ENCODE measurements at places on chromosomes 12 and 14. TPM values are rescaled to one million over a fixed set of nuclear protein-coding genes. Genes with fewer than 3 reads are reported as not detected.
A peak's percentile ranks its signal among the peaks of the same experiment; 100 is the strongest.

DNA sequence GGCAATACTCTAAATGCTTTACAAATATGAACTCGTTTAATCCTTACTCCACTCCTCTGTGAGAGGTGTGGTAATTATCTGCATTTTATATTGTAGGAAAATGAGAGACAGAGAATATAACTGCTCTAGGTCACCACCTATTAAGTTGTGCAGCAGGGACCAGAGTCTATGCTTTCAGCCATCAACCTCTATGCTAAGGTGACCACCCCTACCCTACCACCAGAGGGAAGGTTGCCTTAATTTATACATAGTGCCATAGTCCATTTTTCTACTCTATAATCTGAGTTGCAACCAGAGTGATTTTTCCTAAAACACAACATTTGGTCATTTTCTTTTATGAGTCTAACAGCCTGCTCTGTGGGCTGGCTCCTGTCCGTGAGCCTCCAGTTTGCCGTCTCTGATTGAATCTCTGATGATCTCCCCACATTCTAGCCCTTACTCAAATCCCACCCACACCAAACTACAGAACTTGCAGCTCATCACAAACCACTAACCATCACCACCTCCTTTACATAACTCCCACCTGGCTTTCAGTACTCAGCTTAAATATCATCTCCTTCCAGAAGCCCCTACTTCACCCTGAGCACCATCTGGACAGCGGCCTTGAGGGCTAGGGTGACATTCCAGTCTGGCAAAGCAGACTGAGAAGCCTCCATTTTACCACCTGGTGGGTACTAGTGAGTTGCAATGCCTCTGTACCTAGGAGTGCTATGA is 126.6 kb downstream of the PPM1H start:
- DNase-seq: no peak

DNA sequence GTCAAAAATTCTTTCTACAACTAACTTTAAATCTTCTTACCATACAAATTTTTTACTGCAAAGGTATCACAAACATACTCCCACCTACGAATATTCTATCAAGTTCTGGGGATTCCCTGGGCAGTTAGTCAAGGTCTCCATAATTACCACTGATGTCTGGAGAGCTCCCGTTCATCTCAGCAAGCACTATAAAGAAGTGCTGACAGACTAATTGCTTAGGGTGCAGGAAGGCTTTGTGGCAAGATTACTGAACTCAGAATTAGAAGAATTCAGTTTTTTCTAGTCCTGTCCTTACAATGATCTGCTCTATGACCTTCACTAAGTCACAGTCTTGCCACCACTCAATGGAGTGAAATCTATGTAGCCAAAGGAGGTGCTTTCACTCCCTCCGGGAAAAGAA is 61.5 kb downstream of the DUSP16 start:
- no peak for DNase-seq

DNA sequence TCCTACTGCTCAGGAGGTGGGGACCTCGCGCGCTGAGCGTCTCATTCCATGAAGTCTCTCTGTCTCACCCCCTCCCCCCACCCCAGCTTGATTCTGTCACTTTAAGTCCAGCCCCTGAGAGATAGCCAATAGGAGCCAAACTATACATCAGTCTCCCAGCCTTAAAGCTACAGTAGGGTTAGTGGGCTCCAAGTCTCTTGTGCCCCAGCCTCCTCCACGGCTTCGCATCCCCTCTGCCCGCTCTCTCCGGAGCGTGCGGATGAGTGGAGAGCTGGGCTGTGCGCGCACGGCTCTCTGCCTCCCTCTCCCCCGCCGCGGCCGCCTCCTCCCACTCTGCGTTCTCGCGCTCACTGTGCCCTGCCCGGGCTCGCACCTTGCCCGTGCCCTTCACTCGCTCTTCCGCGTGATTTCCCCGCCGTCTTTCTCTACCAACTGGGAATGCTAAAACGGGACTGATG is at the start of gene ESRRB:
TSS of gene ESRRB (plus strand) at position 191 of the 458 bp plus-strand sequence. CDS start at position 456, 265 bp downstream.
- DNase-seq: peak; percentile 27

DNA sequence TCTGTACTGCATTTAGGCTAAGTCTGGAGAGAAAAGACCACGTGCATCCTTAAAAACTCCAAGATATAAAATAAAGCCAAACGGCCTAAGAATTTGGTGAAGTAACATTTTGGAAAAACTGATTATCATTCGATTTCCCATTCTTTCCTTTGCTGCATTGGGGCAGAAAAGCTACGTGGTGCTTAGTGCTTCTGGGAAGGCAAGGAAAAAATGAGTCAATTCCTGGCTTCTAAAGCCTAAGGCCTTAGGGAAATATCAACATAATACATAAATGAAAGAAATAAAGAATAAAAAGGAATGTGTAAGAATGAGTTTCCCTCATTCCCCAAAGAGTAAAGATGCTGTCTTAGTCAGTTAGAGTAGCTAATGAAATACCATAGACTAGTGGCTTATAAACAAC is 520.5 kb downstream of the GLT1D1 start:
- no peak for DNase-seq

DNA sequence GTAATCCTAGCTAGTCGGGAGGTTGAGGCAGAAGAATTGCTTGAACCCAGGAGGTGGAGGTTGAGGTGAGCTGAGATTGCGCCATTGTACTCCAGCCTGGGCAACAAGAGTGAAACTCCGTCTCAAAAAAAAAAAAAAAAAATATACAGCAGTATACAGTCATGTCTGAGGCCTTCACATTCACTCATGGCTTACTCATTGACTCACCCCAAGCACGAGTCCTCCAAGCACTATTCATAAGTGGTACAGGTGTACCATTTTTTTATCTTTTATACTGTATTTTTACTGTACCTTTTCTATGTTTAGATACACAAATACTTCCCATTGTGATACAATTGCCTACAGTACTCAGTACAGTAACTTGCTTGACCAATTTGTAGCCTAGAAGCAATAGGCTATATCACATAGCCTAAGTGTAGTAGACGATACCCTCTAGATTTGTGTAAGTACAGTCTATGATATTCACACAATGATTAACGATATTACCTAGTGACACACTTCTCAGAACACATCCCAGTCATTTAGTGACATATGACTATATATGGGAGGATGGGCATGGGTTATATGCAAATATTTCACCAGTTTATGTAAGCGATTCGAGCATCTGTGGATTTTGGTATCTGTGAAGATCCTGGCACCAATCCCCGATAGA is 12.2 kb downstream of the LLPH start:
- no peak for DNase-seq

DNA sequence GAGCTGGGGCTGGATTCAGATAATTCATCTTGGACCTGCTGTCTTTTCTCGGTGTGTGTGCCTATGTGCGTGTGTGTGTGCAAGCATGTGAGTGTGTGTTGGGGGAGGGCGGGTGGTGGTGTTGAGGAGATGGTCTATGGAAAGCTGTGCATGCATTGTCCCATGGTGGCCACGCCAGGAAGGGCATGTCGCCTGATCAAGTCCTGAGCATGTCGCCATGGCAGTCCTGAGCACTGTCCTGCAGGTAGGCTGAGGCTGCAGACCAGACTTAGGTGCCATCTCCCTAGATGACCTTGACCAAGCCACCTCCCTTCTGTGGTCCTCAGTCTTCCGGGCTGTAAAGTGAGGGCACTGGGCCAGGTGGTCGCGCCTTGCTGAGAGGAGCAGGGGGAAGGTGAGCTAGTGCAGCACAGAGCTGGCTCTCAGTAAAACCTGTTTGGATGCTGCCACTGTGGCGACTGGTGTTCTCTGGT is 81.4 kb downstream of the PAPOLA start:
- DNase-seq: no peak

Gene DEPDC4
- 4.8 TPM for total RNA-seq
